ENCODE measurements at places on chromosomes 3 and 15.

DNA sequence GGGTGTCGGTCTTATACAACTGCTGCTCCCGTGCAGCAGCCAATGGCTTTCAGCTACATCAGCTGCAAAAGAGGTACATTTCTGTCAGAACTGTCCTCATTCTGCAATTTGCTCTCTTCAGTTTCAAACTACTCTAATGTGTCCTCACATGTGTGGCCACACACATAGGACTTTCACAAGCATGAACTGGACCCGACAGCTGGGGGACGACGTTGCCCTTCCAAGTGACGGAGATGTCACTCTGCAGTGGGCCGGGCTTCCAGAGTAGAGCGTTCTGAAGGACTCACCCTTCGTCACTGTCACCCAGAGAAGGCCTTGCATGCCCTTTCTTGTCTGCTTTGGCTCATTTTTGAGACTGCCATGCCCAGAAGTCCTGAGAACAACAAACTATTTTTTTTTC is 189.8 kb downstream of the ATP10A start:
- DNase-seq, result no peak

GRCh38 chr15:45678459-45679178 is 43.8 kb downstream of the SQOR start:
- no peak for DNase-seq

DNA sequence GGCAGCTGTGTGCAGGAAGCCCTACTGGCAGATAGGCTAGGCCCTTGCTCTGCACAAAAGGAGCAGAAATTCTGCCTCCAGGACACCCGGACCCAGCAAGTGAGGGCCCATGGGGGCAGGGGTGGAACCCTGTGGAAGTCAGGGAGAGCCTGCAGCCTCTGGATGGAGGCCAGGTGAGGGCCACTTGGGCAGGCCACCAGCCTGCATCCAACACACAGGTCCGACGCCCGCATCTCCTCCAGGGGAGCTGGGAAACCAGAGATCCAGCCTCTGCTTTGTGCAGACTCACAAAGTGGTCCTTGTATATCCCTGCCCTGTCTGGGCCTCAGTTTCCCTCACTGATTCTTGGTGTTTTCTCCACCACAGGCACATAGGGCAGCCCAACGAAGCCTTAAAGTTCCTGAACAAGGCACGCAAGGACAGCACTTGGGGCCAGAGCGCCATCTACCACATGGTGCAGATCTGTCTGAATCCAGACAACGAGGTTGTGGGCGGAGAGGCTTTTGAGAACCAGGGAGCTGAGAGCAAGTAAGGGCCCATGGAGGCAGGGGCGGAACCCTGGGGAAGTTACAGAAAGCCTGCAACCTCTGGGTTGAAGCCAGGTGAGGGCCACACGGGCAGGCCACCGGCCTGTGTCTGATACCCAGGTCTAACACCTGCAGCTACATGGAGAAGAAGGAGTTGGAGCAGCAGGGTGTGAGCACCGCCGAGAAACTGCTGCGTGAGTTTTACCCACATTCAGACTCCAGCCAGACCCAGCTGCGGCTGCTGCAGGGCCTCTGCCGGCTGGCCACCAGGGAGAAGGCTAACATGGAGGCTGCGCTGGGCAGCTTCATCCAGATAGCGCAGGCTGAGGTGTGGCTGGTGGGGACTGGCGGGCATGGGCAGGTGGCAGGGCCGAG is 16.6 kb downstream of the CSRNP1 start:
- DNase-seq, result no peak

- no peak for DNase-seq
Observed at GRCh38 chr15:101309436-101310160, 14.6 kb upstream of the SNRPA1 start.

GRCh38 chr15:68348081-68348480 is 70.5 kb downstream of the FEM1B start:
- DNase-seq, result no peak

DNA sequence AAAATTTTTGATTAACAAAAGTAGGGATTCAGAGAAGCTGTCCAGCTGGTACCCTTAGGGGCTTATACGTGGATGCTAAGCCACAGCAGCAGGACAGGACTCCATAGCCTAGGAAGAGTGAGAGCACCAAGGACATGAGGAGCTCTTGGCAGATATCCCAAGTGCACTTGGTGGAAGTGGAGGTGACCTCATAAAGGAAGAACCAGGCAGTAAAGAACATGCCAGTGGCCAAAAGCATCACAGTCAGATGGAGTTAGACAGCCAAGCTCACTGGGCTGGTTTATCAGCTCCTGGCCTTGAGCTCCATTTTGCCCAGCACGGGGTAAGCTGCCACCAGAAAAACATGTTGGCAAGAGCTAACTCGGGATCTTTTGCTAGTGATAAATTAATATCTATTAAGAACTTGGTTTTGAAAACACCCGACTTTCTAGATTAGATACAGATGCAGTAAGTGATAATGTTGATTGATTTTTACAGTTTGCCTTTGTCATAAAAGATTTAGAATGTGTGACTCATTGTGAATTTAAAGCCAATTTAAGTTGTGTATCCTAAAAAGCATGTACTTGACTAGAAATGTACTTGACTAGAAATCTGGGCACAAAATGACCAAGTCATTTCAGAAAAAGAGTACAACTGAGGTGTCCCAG is 108.0 kb downstream of the CMSS1 start:
- DNase-seq, result no peak

DNA sequence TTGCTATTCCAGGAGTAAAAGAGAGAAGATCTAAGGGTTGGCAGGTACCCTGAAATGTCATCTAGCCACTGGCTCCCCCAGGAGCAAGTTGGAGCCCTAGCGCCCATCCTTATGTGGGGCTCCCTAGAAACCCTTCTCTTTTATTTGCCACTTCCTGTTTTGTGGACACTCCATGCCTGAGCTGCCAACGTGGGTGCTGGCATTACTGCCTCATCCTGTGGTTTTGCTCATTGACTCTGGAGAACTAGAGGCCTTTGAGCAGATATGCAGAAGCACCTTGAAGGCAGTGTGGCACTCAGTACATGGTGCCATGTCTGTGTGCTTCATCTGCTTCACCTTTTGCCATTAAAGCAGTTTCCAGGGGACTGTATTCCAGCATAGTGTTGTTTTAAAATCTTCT is 8.1 kb downstream of the EDEM1 start:
- DNase-seq, result no peak

DNA sequence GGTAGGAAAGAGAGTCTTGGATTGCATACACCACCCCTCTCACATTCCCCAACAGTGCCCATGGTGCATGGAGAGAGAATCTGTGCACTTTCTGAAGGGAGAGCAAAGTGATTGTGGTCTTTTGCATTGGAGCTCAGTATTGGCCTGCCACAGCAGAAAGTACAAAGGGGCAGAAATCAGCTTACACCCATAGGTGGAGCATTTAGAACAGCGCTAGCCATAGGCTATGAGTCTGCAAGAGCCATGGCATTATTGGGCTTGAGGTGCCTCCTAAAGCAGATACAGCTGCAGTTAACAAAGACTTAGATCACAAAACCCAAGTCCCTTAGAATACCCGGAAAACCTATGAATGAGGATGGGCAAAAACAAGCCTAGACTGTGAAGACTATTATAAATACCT is 21.8 kb downstream of the SI start:
- DNase-seq, result no peak

- no peak for DNase-seq
Observed at GRCh38 chr3:150365132-150365604, 42.9 kb upstream of the TSC22D2 start.

- DNase-seq, result no peak
Observed at GRCh38 chr3:47003461-47004368, 24.2 kb downstream of the NBEAL2 start.

DNA sequence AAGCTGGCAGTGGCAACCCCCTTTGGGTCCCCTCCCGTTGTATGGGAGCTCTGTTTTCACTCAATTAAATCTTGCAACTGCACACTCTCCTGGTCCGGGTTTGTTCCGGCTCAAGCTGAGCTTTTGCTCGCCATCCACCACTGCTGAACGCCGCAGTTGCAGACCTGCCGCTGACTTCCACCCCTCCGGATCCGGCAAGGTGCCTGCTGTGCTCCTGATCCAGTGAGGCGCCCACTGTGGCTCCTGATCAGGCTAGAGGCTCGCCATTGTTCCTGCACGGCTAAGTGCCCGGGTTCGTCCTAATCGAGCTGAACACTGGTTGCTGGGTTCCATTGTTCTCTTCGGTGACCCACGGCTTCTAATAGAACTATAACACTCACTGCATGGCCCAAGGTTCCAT is 22.8 kb downstream of the CHST2 start:
- no peak for DNase-seq

DNA sequence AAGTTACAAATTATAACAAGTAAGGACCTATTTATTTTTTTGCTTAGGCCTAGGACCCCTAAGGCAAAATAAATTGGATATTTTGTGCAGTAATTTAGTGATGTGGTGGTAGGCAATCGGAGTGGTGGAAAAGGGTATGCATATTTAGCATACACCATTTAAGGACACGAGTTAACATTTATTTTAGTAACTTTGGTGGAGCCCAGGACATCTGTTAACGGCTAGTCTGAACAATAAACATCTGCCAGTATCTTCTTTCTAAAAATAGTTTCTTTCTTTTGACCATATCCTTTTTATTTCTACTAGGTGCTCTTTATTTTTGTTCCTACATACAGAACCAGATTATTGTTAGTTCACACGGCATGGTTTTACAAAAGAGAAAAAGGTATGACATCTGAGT is 326.3 kb downstream of the CHL1 start:
- DNase-seq, result no peak

DNA sequence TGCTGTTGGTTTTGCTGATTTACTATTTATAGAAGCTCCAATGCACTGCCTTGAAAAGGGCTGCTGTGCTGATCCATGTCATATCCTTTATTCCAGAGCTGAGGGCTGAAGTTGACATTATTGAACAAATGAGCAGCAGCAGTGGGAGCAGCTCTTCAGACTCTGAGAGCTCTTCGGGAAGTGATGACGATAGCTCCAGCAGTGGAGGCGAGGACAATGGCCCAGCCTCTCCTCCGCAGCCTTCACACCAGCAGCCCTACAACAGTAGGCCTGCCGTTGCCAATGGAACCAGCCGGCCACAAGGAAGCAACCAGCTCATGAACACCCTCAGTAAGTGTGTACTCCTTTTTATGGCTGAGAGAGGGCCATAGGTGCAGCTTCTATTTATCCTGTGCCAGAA is 8.8 kb downstream of the EAF1 start:
- DNase-seq, result no peak

GRCh38 chr15:94042180-94042928 is 189.0 kb upstream of the MCTP2 start:
- no peak for DNase-seq

DNA sequence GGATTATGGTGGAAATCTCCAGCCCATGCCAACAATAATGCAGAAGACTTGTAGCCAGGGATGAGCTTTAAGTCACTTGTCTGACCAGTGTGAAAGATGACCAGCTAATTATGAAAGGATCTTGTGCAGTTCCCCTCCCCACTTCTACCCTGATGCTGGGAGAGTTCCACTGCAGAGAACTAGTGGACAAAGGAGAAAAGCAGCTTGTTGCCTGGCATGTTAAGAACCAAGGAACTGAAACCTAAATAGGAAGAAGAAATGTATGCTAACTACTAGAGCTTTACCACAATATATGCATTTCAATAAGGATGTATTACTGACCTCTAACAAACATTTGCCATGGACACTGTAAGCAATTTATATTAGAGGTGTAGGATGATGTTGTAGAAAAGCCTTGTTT is 52.2 kb upstream of the CSTA start:
- no peak for DNase-seq

DNA sequence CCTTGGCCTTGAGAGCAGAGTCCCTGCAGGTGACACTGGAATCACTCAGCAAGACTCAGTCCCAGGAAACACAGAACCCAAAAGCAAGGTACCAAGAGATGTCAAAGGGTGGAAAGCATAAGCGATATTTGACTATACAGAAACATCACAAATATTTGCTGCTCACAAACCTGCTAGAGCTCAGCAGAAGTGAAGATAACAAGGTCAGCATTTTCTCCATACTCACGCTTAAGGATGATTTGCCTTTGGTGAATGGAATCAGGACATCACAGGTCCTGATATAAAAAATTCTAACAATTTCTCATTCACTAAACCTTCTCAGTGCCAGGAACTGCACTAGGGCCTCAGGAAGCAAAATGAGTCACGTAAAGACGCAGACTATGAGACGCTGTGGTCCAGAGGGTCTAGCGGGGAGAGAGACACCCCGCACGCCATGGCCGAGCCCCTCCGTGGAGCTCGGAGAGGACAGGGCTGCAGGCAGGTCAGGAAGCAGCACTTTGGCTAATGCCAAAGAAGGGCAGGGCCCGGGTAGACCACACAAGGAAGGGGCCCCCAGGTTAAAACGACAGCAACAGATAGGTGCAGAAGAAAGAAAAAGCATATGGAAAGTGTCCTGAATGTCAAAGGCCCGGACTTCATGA is 10.7 kb downstream of the PCSK6 start:
- no peak for DNase-seq

DNA sequence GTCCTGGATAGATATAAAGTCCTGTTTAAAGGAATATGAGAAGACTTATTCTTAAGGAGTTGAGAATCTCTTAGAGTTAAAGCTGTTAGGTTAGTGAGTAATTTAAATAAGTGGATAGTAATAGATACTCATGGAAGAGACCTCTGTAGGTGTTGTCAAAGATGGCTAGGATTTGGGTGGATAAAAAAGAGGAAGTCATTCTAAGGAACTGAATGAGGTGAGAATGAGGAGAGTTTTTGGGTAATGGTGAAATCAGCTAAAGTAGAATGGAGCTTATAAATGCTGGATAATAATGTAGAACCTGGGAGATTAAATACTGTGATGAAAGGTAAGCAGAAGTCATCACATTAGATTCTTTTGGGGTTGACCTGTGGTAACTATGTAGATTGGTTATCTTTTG is 8.1 kb downstream of the ARIH1 start:
- no peak for DNase-seq

GRCh38 chr3:170355738-170356595 is 1.5 kb upstream of the SKIL start:
- DNase-seq, result peak; percentile 4

GRCh38 chr3:35965908-35966307 is 326.6 kb downstream of the ARPP21 start:
- DNase-seq, result no peak

DNA sequence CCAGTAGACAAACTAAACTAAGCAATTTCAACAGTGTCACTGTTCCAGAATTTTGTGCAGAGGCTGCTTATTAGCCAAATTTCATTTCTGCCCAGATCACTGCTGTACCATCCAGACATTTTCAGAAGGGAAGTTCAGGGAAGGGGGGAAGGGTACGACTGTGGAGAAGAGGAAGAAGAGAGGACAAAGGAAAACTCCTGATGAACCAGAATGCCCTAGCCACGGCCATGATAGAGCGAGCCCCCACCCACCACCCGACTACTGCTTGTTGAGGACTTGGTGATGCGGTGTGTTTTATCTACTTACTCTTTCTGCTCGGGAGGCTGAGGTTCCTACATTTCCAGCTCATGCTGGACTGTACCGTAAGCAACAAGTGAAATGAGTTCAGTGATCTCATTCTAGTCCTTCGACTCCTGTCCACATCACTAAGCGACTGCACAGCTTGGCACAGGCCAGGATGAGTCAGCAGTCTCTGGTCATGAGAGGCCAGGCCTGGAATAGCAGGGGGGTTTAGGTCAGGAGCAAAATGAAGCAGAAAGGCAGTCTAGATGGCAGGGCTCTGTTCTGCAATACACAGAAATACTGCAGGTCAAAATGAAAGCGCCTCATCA is 330.8 kb downstream of the TIGIT start:
- no peak for DNase-seq

- DNase-seq, result no peak
Observed at GRCh38 chr15:74038707-74039655, 43.4 kb downstream of the GOLGA6A start.
